ENCODE measurements at places on chromosomes 7 and 10.

GRCh38 chr10:131199646-131200045 is 111.9 kb downstream of the TCERG1L start:
- DNase-seq = peak; percentile 1

DNA sequence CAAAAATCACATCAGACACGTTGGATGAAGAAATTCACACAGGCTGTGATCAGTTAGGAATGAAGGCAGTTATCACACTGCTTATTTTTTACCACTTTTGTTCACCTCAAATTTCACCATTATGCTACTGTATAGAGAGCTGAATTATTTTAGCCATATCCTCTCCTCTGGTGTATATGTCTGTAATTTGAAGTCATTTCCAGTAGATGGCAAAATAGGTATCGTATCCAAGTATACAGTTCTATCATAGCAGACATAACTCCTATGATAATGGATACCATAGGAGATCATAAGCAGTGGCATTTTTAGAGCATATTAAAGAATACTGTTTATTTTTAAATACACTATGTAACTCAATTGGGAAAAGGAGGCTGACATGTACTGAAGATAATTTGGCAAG is 909.7 kb downstream of the DNAJB9 start:
- no peak for DNase-seq

- no peak for DNase-seq
Observed at GRCh38 chr10:22620140-22620857, 94.1 kb downstream of the PIP4K2A start.

- DNase-seq = no peak
Observed at GRCh38 chr7:47931005-47932004, 17.0 kb downstream of the PKD1L1 start.

- no peak for DNase-seq
Observed at GRCh38 chr10:101559596-101560297, 28.3 kb downstream of the POLL start.

GRCh38 chr7:1915956-1916600 is 246.0 kb downstream of the ELFN1 start:
- DNase-seq = no peak
